ENCODE measurements at places on chromosomes 1 and 21.

DNA sequence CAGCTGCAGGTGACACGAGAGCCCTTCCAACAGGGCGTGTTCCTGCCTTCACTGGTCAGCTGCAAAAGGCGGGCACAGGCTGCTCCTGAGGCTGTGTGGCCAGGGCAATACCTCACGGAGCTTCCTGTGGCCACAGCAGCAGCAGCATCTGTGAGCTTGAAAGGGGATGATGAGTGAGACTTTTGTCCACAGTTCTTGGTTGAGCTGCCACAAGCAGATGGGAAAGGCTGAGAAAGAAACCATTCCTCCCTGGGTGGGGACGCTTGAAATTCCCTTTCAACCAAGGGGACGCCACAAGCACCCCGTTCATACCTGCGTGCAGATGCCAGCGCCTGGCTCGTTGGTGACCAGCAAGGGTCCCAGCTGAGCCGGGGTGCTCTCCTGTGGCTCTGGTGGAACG lies 37.6 kb downstream of the B3GALT5 start:
- no peak for DNase-seq

GRCh38 chr1:47963568-47964358 lies 33.4 kb downstream of the TRABD2B start:
- no peak for DNase-seq

DNA sequence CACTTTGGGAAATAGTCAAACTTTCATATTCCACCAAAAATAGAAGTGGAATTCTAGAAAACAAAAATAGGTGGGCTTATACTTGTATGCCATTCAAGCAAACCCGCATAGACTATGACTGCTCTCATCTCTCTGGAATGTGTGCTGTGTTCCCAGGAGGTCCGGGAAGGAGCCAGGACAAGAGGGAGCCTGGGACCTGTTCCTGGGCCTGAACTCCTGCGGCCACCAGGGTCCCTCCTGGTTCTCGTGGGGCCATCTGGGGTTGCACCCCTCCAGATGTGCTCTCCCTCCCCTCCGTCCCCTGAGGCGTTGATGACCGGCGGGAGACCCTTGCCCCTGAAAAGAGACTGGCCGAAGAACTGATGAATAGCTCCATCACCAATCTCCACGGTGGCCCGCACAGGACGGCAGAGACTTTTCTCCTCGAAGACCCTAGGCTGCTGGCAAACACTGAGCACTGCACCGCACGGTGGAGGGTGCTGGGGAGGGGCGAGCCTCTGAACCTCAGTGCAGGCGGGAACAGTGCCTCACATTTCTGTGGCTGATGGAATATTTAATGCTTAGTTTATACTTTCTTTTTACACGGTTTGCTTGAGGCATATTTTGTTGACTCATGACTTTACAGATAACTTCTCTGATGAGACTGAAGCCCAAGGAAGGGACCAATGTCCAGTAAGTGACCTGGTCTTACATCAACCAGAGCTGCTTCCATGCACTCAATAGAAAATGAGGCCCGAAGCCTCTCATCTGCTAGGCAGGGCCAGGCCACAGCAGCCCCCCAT lies 9.6 kb upstream of the ADARB1 start:
- DNase-seq, result no peak

DNA sequence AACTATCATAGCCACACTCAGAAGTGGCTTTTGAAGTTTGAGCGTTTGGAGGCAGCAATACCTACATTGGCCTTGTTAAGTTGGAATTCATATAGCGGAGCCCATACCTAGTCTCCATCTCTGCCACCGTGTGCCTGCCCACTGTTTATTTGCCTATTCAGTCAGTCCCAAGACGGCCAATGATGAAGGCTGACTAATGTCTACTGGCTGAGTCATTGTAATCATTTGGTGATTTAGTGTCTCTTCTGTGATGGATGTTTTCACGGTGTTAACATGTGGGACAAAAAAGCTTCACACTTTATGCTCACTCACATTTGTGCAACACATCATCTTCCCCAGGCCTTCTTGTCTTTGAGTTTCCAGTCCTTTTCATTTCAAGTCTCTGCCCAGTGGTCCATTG lies 92.6 kb upstream of the PBX1 start:
- no peak for DNase-seq

- no peak for DNase-seq
These were observed 320.2 kb downstream of the ZP4 start for GRCh38 chr1:237570530-237570929.
